ENCODE measurements at places on chromosomes 12 and 14. TPM values are rescaled to one million over a fixed set of nuclear protein-coding genes. Genes with fewer than 3 reads are reported as not detected.
A peak's percentile ranks its signal among the peaks of the same experiment; 100 is the strongest.

DNA sequence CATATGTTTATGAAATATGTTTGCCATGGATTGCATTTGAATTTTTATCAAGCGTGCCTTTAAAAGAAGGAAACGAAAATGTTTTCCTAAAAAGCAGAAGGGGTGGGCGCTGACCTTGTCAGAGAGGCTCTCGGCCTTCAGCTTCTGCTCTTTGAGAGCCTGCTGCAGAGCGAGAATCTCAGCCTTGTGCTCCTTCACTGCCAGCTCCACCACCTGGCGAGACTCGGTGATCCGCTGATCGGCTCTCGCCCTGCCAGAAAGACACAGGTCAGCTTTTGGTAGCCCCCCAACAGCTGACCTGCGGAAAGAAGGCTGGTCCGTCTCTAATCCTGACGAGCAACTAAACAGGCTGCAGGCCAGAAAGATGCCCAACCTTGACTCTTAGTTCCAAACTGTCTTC lies 62.4 kb downstream of the PRKAB1 start:
- no peaks in the 10 kb centered on the region for H3K27me3 ChIP-seq
- H3K36me3 ChIP-seq, result peaks cover 44% of the 10 kb centered on the region
- H3K4me1 ChIP-seq, result peaks cover 2% of the 10 kb centered on the region
- H3K4me3 ChIP-seq, result no peak overlapping the region
- no peak overlapping the region for H3K27ac ChIP-seq

GRCh38 chr12:76144245-76144549 lies 59.7 kb upstream of the NAP1L1 start:
- H3K27ac ChIP-seq, result no peak overlapping the region
- no peak for DNase-seq
- H3K4me3 ChIP-seq, result peak overlapping the region; percentile 21
- peaks cover 21% of the 10 kb centered on the region for H3K4me1 ChIP-seq
- peaks cover 2% of the 10 kb centered on the region for H3K27me3 ChIP-seq
- no peaks in the 10 kb centered on the region for H3K36me3 ChIP-seq

- no peak overlapping the region for H3K27ac ChIP-seq
- H3K27me3 ChIP-seq, result peaks cover 15% of the 10 kb centered on the region
- no peak overlapping the region for H3K4me3 ChIP-seq
- no peaks in the 10 kb centered on the region for H3K4me1 ChIP-seq
- no peaks in the 10 kb centered on the region for H3K36me3 ChIP-seq
Measured at GRCh38 chr12:28015165-28015564, 42.6 kb upstream of the PTHLH start.

The CMTM5 gene
- not detected for total RNA-seq

The RAB15 gene
- total RNA-seq, result 2.7 TPM

DNA sequence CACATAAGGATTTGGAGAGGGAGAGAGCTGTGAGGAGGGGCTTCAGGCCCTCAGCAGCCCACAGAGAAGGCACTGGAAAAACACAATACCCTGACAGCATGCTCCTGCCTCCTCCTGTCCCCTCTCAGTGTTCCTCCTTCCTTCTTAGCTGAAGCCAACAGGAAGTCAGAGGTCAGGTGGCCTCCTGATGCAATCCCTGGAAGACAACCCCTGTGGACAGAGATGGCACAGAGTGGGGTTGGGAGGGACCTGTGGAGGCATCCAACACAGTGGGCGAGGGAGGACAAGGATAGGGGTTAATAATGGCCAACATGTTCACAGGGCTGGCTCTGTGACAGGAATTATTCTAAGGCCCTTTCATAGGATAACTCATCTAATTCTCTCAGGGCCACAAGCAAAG lies 15.4 kb upstream of the IFI27L2 start:
- H3K27me3 ChIP-seq, result peaks cover 15% of the 10 kb centered on the region
- H3K36me3 ChIP-seq, result no peaks in the 10 kb centered on the region
- DNase-seq, result no peak
- no peak overlapping the region for H3K4me3 ChIP-seq

The GPR132 gene
- total RNA-seq, result 43.5 TPM

The SLCO1C1 gene
- total RNA-seq, result not detected

The RPS6KL1 gene
- 3.9 TPM for total RNA-seq

DNA sequence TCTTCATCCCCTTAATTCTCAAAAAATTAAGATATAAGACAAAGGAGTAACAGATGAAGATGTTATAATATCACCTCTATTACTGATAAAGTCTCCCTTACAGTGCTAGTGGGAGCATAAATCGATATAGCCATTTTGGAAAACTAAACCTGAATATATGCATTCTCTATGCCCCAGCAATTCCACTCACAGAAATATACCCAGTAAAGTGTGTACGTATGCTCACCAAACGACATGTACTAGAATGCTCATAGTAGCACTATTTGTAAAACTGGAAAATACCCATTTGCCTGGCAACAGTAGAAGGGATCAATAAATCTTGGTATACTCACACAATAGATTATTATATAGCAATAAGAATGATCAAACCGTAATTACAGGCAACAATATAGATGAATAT lies 44.0 kb upstream of the HIF1A start:
- H3K27ac ChIP-seq, result no peak overlapping the region
- no peak overlapping the region for H3K4me3 ChIP-seq
- no peak for DNase-seq
- H3K36me3 ChIP-seq, result peaks cover 2% of the 10 kb centered on the region
- peaks cover 23% of the 10 kb centered on the region for H3K4me1 ChIP-seq

DNA sequence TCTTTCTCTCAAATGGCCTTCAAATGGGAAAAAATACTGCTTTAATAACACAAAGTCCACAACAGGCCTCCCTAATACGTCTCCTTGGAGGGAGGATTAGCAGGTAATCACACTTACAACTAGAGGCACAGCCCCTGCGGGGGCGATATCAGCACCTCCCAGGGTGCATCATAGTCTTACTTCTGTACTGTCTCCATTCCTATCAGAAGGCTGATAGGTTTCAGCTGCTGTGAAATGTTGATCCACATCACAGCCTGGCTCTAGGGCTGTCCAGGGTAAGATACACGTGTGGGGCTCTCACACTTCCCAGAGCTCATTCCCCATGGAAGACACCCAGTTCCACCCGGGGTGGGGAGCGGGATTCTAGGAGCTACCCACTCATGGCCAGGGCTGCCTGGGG lies 139.1 kb upstream of the SFSWAP start:
- no peaks in the 10 kb centered on the region for H3K36me3 ChIP-seq
- no peak overlapping the region for H3K27ac ChIP-seq
- no peaks in the 10 kb centered on the region for H3K4me1 ChIP-seq
- H3K27me3 ChIP-seq, result no peaks in the 10 kb centered on the region
- no peak for DNase-seq

- H3K27ac ChIP-seq, result no peak overlapping the region
- H3K4me1 ChIP-seq, result peaks cover 10% of the 10 kb centered on the region
- H3K36me3 ChIP-seq, result peaks cover 17% of the 10 kb centered on the region
- DNase-seq, result no peak
- H3K4me3 ChIP-seq, result no peak overlapping the region
Measured at GRCh38 chr14:99412117-99413061, 68.3 kb downstream of the SETD3 start.

- no peaks in the 10 kb centered on the region for H3K4me1 ChIP-seq
- H3K27ac ChIP-seq, result no peak overlapping the region
- H3K27me3 ChIP-seq, result no peaks in the 10 kb centered on the region
- H3K36me3 ChIP-seq, result no peaks in the 10 kb centered on the region
- DNase-seq, result no peak
- no peak overlapping the region for H3K4me3 ChIP-seq
Measured at GRCh38 chr12:21831791-21832344, 57.4 kb upstream of the KCNJ8 start.

DNA sequence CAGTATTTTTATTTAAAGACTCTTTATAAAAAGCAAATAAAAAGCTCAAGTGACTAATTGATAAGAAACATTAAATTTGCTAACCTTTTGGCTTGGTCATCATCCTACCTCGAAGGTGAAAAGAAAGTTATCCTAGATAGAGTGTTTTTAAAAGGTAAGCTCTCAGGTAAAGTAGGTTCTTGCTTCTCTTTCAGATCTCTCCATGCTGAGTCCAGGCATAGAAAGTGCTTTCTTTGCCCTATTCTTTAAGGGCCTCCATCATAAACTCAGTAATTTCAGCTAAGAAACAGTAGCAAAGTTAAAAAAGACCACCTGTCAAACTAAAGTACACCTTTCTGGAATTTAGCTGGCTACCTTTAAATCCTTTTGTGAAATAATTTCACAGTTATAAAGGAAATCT lies 20.6 kb upstream of the ANHX start:
- H3K27me3 ChIP-seq, result no peaks in the 10 kb centered on the region
- DNase-seq, result no peak
- no peaks in the 10 kb centered on the region for H3K4me1 ChIP-seq
- H3K36me3 ChIP-seq, result no peaks in the 10 kb centered on the region

DNA sequence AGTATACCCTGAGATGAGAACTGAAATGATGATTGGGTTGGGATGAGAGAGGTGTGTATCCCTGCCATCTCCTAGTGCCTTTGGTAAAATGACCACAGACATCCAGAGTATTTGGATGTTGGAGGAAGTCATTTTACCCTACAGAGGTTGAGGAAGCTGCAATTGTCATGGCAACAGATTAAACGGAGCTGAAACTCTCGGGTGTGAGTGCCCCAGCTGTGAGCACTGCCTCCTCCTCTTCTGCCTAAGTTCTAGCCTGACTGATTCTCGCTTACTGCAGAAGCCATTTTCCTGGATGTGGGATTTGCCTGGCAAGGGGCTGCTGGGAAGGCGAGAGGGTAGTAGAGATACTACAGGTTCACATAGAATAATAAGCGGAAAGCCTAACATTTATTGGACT lies 10.3 kb upstream of the PPP4R4 start:
- H3K27me3 ChIP-seq, result no peaks in the 10 kb centered on the region
- DNase-seq, result no peak
- peaks cover 14% of the 10 kb centered on the region for H3K4me1 ChIP-seq
- H3K27ac ChIP-seq, result no peak overlapping the region
- H3K36me3 ChIP-seq, result no peaks in the 10 kb centered on the region

The RASSF9 gene
- total RNA-seq, result not detected

- no peak overlapping the region for H3K4me3 ChIP-seq
- H3K27ac ChIP-seq, result no peak overlapping the region
- no peaks in the 10 kb centered on the region for H3K36me3 ChIP-seq
- peaks cover 1% of the 10 kb centered on the region for H3K4me1 ChIP-seq
Measured at GRCh38 chr12:56935157-56935556, 949 bp upstream of the SDR9C7 start.

GRCh38 chr14:61567838-61568571 lies 127.3 kb upstream of the HIF1A start:
- peaks cover 6% of the 10 kb centered on the region for H3K36me3 ChIP-seq
- H3K4me3 ChIP-seq, result peak overlapping the region; percentile 79
- peaks cover 1% of the 10 kb centered on the region for H3K27me3 ChIP-seq
- H3K4me1 ChIP-seq, result peaks cover 44% of the 10 kb centered on the region

The NGB gene
- total RNA-seq, result not detected

DNA sequence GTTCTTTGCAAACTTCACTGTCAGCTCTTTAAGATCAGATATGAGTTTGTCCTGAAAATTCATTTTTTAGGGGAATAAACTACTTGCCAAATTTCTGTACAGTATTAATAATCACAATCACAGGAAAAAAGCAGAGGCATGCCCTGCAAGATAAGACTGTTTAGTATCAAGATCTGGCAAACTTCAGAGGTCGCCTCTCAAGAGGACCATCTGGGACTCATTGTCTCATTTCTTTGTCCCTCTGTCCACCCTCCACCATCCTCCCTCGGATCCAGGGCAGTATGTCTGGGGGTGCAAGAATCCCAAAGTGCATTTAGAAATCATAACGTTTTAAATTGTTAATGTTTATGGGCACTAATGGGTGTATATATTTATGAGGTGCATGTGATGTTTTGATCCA lies 232.4 kb upstream of the FKBP4 start:
- H3K4me3 ChIP-seq, result no peak overlapping the region

The KLHL33 gene
- total RNA-seq, result 3.6 TPM

The CCDC197 gene
- total RNA-seq, result 0.25 TPM

The SLC15A4 gene
- 25.8 TPM for total RNA-seq

The ANKS1B gene
- total RNA-seq, result not detected

GRCh38 chr12:108789546-108789945 lies 58.2 kb upstream of the CORO1C start:
- H3K27ac ChIP-seq, result no peak overlapping the region
- H3K4me1 ChIP-seq, result no peaks in the 10 kb centered on the region
- H3K27me3 ChIP-seq, result no peaks in the 10 kb centered on the region
- H3K36me3 ChIP-seq, result peaks cover 4% of the 10 kb centered on the region
- H3K4me3 ChIP-seq, result no peak overlapping the region
- DNase-seq, result no peak

DNA sequence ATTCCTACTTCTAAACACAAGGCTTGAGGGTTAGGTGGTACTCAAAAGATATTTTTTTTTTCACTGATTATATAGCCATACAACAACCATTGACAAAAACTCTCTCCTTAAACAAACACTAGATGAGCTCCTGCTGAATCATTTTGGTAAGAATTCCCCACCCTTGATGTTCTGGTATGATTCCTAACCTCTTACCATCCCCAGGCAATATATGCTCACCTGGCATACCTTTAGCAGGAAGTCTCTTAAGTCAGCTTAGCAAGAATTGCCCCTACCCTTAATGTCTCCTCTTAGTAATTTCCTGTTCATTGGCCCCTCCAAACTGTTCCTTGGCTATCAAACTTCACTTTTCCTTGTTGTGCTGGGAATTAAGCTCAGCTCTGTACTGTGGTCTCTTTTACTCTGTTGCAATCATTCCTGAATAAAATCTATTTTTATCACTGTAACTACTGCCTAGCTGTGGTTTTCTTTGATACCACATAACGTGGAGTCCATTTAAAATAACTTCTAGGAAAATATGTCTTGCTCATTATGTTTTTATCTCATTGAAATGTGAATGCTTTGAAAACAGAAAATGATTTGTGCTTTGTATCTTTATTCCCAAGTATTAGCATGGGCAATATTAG lies 712.6 kb downstream of the SLC16A7 start:
- no peak overlapping the region for H3K4me3 ChIP-seq
- H3K27ac ChIP-seq, result no peak overlapping the region
- no peak for DNase-seq
- no peaks in the 10 kb centered on the region for H3K36me3 ChIP-seq

- H3K36me3 ChIP-seq, result no peaks in the 10 kb centered on the region
- no peak for DNase-seq
- no peaks in the 10 kb centered on the region for H3K27me3 ChIP-seq
- H3K4me3 ChIP-seq, result no peak overlapping the region
Measured at GRCh38 chr12:72677846-72678245, 405.7 kb downstream of the TRHDE start.

DNA sequence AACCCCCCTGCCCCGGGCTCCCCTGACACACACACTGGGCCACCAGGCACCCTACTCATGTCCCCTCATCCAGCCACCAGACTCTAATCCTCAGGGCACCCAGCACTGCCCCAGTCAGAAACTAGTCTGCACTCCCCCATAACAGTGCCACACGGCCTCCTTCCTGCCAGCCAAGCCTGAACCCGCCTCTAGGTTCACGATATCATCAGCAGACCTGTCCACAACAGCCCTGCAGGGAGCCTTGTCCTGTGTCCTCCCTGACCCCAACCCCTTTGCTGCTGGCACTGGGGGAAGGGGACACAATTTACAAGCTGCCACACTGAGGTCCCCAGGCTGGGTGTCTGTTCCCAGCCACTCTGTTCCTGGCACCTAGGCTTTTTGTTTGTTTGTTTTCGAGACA lies 33.6 kb downstream of the LTBP2 start:
- DNase-seq, result no peak
- peaks cover 32% of the 10 kb centered on the region for H3K4me1 ChIP-seq
- H3K27ac ChIP-seq, result no peak overlapping the region
- peaks cover 34% of the 10 kb centered on the region for H3K27me3 ChIP-seq
